Activated CD4-positive, alpha-beta memory T cell treated with anti-CD3 and anti-CD28 coated beads, Interleukin-2, amount 10 ng/mL, durations not matched to agents 7 days and 5 days (primary cell): ENCODE measurements at places on chromosomes 11 and 22.

DNA sequence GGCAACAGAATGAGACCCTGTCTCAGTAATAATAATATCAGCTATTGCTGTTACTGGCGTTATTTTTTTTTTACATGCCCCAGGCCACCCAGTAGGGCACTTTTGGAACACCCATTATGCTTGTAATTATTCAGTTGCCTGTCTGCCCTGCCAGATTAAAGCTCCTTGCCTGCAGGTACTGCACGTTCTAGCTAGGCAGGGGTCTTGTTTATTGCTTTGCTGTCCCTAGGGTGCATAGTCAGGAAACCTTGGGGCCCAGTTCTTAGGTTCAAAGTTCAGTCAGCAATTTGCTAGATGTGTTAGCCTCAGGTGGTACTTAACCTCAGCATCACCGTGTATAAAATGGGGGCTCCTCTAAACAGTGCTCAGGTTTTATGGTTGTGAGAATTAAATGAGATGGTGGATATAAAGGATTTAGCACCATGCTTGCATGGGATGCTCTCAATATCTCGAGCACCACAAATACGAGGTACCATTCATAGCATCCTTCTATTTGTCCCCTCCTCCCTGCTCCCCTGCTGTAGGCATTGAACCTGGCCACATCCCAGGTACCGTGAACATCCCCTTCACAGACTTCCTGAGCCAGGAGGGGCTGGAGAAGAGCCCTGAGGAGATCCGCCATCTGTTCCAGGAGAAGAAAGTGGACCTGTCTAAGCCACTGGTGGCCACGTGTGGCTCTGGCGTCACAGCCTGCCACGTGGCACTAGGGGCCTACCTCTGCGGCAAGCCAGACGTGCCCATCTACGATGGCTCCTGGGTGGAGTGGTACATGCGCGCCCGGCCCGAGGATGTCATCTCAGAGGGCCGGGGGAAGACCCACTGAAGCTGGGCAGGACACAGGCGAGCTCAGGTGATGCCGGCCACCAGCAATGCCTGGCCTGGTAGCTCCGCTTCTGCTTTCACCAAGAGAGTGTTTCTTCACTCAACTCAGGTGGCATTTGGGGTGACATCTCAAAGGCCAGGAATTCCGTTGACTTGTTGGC, 9.4 kb downstream of the MPST start:
- no peak for DNase-seq

GRCh38 chr11:87440076-87440770, 402.5 kb downstream of the TMEM135 start:
- DNase-seq, result no peak

- no peak for DNase-seq
Measured at GRCh38 chr22:47048123-47049077, 285.9 kb downstream of the TBC1D22A start.

DNA sequence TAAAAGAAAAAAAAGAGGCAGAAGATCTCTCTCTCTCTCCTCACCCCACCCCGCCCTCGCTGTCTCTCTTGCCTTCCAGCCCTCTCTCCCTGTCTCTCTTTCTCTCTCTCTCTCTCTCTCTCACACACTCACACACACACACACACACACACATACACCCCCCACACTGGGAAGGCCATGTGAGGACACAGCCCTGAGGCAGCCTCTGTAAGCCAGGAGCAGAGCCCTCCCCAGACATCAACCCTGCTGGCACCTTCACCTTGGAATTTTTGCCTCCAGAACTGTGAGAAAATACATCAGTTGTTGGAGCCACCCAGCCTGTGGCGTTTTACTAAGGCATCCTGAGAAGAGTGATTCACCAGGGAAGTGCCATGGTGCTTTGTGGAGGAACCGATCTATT, 14.7 kb downstream of the APOL3 start:
- DNase-seq, result no peak

DNA sequence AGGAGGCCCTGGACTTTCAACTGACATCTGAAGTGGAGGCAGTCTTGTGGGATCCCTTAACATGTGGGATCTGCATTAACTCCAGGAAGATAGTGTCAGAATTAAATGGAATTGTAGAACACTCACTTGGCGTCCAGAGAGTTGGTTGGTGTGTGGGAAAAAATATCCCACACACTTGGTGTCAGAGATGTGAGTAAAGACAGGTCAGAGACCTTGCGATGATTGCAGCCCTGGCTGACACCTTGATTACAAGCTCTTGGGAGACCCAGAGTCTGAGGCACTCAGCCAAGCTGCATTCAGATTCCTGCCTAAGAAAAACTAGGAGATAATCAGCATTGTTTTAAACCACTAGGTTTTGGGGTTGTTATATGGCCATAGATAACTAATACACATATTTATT, 7.2 kb upstream of the TPCN2 start:
- no peak for DNase-seq

- DNase-seq, result no peak
Measured at GRCh38 chr11:27926981-27927481, 180.9 kb downstream of the KIF18A start.

GRCh38 chr11:64018310-64018709, 17.4 kb upstream of the FLRT1 start:
- no peak for DNase-seq

- DNase-seq, result no peak
Measured at GRCh38 chr11:124842305-124842704, 22.9 kb upstream of the ROBO3 start.

DNA sequence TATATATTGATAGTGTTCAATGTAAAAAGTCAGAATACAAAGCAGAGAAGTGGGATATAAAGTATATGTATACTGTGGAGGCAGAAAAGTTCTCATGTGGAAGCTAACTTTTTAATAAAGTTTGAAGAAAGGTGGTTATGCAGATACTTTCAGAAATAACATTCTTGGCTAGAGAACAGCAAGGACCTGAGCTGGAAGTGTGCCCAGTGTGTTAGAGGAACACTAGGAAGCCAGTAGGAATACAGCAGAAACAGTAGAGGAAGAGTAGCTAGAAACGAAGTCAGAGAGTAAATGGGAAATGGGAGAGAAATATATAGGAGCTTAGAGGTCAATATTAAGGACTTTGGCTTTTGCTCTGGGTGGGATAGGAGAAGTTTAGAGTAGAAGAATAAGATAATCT, 464.9 kb upstream of the CCDC90B start:
- no peak for DNase-seq

DNA sequence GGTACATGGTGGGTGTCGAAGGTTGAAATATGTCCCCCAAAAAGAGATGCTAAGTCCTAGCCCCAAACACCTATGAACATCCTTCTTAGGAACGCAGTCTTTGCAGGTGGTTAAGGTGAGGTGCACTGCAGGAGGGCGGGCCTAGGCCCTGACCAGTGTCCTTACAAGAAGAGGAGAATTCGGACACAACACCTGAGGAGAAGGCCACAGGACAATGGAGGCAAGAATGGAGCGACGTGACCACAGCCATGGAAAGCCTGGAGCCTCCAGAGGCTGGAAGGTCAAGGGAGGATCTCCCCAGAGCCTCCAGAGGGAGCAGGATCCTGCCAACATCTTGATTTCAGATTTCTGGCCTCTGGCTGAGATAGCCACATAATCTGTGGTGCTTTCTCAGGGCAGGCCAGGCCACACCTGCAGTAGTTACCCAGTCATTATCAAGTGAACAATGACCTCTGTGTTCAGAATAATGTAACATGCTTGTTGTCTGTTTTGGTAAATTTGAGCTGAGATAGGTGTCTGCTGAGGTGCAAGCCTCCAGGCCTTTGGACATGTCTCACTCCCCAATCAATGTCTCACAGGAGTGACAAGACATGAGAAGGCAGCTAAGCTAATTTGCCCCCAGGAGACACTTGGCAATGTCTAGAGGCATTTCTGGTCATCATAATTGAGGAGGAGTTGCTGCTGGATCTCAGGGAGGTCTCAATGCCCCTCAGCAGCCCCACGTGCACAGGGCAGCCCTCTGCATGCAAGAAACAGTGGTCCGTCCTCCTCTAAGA, 498.9 kb downstream of the BRD1 start:
- no peak for DNase-seq

DNA sequence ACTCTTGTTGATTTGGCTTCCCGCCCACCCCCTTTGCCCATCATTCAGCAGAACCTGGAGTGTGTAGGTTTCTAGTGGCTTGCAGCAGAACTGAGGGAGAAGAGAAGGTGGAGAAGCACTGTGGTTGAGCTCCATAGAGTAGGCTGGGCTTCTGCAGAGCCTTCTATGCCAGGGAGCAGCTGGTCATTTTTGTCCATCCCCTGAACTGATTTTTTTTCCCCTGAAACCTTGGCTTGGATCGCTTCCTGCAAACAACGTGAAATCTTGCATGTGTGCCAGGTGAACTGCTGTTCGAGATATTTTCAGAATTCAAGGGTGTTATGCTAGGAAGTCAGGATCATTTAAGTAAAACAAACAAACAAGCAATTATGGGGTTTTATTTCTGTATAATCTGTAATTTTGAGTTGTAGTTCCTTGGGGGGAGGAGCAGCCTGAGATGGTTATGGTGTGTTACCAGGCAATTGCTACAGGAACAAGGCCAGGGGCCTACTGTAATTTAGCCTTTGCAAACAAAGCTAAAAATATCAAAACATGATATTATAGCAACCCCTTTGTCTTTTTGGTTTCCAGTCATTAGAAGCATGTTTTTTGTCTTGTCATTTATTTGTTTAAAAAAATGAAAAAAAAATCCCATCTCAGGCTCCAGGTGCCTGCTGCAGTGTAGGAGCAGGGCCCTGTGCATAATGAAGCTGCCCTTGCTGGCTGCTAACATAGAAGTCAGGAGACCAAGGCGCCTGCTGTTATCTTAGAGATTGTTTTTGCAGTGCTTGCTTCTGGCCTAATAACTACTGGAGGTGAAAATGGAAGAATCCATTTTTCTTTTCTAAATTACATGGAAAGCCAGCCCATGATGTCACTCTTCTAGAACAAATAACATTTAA, 152.4 kb upstream of the TTC12 start:
- no peak for DNase-seq

DNA sequence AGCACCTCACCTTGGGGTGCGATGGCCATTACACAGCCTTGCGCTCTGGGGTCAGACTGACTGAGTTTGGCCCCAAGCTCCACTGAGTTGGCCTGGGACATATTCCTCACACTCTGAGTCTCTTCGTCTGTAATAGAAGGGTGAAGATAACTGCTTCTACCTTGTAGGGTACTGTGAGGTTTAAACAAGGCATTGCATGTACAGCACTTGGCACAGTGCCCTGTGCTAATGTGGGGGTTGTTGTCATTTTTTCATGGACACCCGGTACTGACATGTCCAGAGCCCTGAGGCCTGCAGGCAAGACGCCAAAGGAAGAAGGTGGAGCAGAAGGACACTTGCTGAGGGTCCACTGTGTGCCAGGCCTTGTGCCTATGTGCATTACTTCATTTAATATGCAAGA, 50.7 kb downstream of the OTOG start:
- no peak for DNase-seq

- no peak for DNase-seq
Measured at GRCh38 chr11:65595543-65596281, at the start of gene KCNK7. KCNK7 (minus strand) TSS chr11:65595800; CDS start chr11:65595772, 28 bp downstream.

DNA sequence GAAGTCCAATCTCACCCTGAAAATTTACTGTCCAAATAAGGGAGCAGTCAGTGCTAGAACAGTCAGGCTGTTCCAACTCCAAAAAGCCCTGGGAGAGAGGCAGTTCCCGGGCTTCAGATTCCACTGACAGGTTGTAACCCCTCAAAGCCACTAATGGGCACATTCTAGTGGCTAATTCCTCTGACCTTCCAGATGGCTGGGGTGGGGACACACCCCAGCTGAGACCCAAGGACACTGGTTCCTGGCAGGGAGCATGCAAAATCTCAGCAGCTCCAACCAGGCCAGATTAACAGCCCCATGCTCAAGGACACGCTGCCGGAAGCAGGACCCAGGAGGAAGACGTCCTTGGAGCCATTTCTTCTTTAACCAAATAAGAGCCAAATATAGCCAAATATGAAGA, 92.7 kb downstream of the RPL27A start:
- DNase-seq, result no peak

- no peak for DNase-seq
Measured at GRCh38 chr11:2480874-2481220, 36.0 kb downstream of the KCNQ1 start.

GRCh38 chr11:104159356-104159755, 4.6 kb downstream of the PDGFD start:
- DNase-seq, result no peak

DNA sequence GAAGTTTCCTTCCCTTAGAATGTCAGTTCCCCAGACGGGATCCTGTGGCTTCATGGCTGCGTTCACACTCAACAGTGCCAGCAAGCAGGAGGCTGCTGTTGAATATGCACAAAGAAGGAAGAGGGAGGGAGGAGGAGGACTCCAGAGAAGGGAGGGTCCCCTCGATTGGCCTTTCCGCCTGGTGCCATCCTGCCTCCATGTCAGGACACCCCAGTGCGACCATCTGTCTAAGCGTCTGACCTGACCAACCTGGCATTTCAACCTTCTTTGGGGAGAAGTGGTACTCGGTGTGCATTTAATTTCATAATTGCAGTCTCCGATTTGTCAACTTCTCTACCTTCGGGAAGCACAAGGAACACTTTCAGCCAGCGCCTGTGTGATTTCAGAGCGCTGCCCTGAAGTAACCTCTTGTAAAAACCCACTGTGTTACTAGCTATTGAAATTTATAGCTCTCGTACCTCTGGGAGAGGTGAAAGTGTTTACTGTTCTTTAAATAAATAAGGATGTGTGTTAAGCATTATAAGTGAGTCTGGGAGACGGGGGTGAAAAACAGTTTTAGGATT, 1491.9 kb downstream of the TBC1D22A start:
- DNase-seq, result no peak

- no peak for DNase-seq
Measured at GRCh38 chr11:83035070-83035854, 36.4 kb downstream of the RAB30 start.

GRCh38 chr11:68841718-68842426, at the start of gene CPT1A:
CPT1A (minus strand) TSS chr11:68841916; CDS start chr11:68815474, 26,442 bp downstream.
- peak; percentile 80 for DNase-seq

GRCh38 chr22:46159777-46160176, 9.5 kb downstream of the PPARA start:
- DNase-seq, result no peak

GRCh38 chr11:121575250-121575962, 122.6 kb upstream of the SORL1-AS1 start:
- no peak for DNase-seq

GRCh38 chr22:42842658-42843370, 14.3 kb downstream of the ARFGAP3 start:
- DNase-seq, result no peak

DNA sequence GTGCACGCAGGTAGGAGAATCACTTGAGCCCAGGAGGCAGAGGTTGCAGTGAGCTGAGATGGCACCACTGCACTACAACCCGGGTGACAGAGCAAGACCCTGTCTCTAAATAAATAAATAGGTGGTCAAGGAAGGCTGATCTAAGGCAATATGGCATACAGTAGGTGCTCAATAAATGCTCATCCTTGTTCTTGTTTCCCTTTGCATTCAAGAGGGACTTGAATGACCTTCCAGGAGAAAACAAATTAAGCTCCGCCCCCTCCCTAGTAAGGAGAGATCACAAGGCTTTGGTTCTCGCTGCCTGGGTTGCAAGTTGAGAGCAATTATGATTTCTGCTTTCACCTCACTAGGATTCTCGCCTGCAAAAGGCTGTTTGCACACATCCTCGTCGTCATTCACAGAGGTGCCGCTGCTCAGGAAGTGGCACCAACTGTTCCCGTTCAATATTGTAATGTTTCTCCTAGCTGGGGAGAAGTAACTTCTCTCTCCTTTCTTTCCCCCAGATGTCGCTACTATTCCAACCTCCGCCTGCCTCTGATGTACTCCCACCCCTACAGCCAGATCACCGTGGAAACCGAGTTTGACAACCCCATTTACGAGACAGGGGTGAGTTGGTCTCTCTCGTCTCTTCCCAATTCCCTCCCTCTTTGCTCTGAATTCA, 51.8 kb upstream of the ASPHD2 start:
- no peak for DNase-seq

- no peak for DNase-seq
Measured at GRCh38 chr11:85967457-85967856, 101.4 kb downstream of the PICALM start.
